ENCODE measurements at places on chromosomes 5 and 9.

DNA sequence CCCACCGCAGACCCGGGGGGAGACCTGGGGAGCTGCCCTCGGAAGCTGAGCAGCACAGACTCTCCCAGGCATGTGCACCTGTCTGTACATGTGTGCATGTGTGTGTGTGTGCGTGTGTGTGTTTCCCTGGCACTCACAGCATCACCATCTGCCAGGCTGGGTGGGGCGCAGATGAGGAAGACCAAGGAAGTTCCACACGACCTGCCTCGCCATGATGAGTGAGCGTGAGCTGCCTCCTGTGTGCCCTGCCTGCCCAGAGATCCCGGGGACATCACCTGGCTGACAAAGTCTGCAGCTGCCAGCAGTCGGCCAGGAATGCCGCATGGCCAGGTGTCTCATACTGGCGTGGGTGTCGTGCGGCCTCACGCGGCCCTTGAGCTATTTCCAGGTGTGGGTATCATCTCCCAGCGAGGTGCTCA lies 4.0 kb upstream of the GPSM1 start:
- no peak for DNase-seq

DNA sequence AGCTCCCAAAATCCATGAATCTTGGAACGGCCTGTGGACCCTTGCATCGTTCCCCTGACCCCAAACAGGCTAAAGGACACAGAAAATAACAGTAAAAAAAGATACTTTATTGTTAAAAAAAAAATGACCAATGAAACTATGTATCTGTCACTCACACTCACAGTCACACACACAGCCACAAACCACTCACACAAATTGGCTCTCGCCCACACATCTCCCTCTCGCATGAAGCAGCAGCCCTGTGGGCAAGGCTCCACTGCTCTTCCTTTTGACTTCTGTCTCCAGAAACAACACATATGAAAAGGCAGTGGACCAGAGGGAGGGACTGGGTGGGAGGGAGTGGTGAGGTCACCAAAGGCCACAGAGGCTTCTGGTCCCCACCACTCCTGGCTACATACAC lies 56.6 kb downstream of the SLC36A1 start:
- no peak for DNase-seq

- DNase-seq = no peak
Measured at GRCh38 chr5:156927545-156927944, 35.5 kb downstream of the TIMD4 start.

- DNase-seq = no peak
Measured at GRCh38 chr9:134555094-134555650, 86.4 kb upstream of the COL5A1 start.

DNA sequence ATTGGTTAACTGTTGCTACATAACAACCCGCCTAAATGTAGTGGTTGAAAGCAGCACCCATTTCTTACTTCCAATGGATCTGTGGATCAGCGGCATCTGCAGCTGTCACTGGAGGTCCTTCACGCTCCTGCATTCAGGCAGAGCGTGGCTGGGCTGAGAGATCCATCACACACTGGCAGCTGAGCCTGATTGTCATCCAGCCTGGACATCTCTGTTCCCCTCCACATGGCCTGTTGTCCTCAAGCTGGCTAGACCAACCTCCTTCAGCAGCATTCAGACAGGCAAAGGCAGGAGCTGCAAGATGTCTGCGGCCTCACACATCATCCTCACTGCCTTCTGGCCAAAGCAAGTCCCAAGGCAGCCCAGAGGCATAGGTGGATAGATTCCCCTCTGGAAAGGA lies 36.9 kb downstream of the DYNC2I2 start:
- DNase-seq = no peak

- no peak for DNase-seq
Measured at GRCh38 chr5:172321593-172321992, 38.0 kb upstream of the UBTD2 start.

GRCh38 chr9:122143296-122143695 lies 16.3 kb downstream of the NDUFA8 start:
- no peak for DNase-seq

DNA sequence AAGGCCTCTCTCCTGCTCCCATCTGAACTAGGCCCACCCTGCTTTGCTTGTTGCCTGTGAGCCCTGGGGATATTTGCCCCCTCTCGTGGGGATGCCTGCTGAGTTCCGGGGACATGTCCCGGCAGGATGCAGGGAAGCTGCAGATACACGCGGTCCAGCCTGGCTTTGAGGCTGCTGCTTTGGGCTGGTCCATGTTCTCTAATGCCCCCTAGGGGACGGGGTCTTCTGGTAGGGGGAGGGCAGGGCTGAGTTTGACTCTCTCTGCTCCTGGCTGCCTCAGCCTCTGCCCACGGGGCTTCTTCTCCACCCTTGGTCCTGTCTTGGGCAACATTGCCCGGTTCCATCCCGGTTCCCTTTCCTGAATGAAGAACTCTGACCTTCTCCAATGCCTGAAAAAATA lies 84.9 kb upstream of the ASS1 start:
- DNase-seq = peak; percentile 52

DNA sequence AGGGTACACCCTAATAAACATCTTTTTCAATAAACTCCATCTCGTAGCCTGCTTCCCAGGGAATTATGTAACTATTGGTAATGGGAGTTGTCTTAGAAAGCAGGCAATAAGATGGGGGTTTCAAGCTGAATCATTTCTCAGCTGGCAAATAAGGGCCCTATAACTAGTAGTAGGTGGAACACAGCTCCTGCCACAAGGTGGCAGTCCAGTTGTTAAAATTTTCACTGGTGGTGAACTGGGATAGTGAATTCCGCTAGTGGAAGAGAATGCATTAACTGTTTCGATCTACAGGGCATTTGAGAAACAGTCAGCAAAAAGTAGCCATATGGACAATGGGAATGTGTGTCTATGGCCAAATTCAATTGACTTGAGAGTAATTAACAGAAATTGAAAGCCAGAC lies 27.7 kb downstream of the PCDHB15 start:
- no peak for DNase-seq

DNA sequence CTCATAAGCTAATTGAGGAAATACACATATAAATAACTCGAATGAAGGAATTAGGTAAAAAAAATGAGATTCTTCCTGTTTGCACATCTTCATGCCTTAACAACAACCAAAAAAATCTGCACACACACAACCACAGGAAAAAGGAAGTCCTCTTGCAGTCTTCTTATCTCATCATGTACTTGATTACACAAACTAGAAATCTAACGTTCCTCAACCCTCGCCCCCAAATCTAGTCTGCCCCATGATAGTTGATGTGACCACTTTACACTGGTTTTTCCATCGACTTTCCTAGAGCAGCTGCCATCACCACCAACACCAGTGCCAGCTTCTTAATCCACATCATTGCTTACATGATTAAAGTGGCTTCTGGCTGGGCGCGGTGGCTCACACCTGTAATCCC lies 31.2 kb upstream of the RNU6ATAC start:
- no peak for DNase-seq

DNA sequence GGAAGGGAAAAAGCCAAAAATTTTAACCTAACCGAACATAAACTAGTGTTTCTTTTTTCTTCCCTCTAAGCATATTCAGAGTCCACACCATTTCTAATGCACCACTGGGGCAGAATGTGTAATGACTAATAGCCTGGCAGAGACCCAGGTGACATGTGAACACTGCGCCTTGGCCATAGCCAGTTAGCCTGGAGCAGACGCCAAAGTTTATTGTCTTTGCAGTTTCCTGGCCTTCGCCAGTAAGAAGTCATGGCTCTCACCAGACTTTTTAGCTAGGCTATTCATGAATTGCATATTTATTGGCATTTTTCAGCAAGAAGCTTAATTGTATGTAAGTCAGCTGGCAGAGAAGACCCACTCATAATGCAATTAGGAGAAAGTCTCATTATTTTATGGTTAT lies 182.8 kb upstream of the SLC27A6 start:
- no peak for DNase-seq

- no peak for DNase-seq
Measured at GRCh38 chr5:138186002-138186447, 7.1 kb downstream of the KIF20A start.

- no peak for DNase-seq
Measured at GRCh38 chr9:129414993-129415941, 205.6 kb downstream of the C9orf50 start.

DNA sequence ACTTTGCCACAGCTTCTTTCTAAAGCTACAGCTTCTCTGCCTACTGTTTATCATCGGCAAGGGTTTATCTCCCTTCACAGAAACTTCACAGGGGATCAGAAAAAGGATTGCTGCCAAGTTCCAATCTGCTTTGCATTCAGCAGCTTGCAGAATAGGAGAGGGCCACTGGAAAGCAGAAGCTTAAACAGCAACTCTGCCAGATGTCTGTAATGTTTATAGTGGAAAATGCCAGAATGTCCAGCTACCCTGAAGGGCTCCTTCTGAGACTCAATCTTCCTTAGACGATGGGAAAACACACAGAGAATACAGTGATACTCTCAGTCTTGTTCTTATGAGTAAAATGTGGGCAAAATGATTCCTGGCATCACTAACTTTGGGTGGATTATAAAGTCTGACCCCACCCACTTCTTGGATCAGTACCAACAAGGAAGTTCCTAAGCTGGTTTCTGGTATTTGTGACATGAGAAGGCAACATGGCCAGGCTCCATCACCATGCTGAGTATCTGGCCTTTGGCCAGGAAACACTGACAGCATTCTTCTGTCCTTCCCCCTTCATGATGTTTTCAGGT lies 19.0 kb downstream of the STOM start:
- no peak for DNase-seq

- DNase-seq = no peak
Measured at GRCh38 chr5:36629729-36630128, 23.3 kb downstream of the SLC1A3 start.

- DNase-seq = no peak
Measured at GRCh38 chr5:172353271-172353812, 69.8 kb upstream of the UBTD2 start.

DNA sequence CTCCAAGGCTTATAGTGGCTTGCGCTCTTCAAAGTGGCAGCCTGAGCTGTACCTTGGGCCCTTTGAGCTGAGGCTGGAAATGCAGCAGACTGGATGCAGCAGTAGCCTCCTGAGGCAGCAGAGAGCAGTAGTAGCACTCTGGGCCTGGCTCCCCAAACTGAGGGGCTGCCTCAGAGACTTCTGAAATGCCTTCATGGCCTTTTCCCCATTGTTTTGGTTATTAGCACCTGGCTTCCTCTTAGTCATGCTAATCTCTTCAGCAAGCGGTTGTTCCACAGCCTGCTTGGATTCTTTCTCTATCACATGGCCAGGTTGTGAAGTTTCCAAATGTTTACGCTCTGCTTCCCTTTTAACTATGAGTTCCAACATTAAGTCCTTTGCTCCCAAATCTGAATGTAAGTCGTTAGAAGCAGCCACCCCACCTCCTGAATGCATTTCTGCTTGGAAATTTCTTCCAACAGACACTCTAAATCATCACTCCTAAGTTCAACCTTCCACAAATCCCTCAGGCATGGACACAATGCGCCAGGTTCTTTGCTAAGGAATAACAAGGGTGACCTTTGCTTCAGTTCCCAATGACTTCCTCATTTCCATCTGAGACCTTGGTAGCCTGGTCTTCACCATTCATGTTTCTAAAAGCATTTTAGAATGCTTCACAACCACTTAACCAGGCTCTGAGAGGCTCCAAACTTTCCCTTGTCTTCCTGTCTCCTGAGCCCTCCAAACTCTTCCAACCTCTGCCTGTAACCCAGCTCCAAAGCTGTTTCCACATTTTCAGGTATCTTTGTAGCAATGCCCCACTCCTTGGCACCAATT lies 145.8 kb downstream of the ZDHHC21 start:
- DNase-seq = no peak

DNA sequence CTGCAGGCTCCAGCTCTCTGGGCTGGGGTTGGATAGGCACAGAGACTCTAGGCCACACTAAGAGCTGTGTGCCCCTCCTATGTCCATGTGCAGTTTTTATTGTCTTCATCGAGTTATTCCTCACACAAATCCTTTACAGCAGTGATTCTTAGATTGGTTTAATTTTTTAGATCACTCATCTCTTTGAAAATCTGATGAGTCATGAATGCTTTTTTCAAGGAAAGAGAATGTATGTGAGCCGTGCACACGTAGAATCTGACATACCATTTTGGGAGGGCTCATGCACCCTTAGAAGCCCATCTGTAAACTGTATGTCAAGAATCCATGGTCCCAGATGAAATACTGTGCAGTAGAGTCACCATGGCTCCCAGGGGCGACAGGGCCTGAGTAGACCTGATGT lies 100.7 kb upstream of the S1PR3 start:
- DNase-seq = no peak

GRCh38 chr5:93789173-93790067 lies 48.0 kb upstream of the POU5F2 start:
- DNase-seq = no peak

DNA sequence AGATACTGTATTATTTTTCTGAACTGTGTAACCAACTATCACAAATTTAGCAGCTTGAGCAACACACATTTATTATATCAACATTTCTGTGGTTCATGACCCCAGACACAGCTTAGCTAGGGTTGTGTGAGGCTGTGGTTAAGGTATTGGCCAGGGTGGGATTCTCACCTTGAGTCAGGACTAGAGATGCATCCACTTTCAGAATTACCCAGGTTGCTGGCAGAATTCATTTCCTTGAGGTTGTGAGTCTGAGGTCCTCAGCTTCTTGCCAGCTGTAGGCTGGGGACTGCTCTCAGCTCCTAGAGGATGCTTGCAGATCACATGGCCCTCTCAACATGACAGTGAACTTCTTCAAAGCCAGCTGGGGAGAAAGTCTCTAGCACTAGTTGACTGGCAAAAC lies 122.5 kb upstream of the RASGRF2 start:
- no peak for DNase-seq

- DNase-seq = no peak
Measured at GRCh38 chr9:100100146-100100667, 1.2 kb downstream of the INVS start.

DNA sequence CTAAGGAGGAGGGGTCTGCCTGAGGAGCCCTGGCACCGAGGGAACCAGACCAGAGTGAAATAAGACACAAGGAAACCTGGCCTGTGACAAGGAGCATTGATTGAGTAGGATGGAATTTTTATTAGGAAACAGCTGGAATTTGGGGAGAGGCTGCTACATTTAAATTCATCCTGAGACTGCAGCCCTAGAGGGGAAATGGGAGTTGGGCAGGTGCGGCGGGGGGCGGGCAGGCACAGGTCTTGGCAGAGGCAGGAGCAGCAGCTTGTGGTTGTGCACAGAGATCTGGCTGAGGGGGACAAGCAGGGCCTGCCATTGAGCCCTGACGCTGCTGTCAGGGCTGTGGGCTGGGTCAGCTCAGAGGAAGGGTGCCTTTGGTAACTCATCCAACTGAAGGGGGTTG lies 71.6 kb downstream of the PCDH1 start:
- DNase-seq = no peak

- DNase-seq = peak; percentile 51
Measured at GRCh38 chr9:120438836-120439546, 141.0 kb downstream of the CDK5RAP2 start.

DNA sequence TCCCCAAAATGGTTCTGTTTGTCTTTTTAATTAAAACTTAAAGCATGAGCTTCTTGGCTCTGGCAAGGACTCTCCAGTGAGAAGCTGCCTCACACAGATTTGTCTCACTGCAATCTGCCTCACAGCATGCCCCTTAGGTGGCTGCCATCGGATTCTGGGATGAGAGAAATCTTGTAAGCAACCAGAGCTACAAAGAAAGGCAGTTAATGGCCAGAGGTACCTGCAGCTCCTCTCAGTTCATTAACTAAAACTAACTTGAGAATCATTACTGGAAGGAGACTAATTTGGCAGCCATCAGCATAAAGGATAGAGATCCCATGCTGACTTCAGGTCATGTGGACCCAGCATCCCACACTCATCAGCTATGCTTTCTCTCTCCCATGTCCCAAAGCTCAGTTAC lies 220.6 kb upstream of the DMAC1 start:
- no peak for DNase-seq

Measured in HuH-7 (cell line).